Amygdala (tissue), 56 donors: ENCODE measurements at places on chromosomes 3 and 15.

DNA sequence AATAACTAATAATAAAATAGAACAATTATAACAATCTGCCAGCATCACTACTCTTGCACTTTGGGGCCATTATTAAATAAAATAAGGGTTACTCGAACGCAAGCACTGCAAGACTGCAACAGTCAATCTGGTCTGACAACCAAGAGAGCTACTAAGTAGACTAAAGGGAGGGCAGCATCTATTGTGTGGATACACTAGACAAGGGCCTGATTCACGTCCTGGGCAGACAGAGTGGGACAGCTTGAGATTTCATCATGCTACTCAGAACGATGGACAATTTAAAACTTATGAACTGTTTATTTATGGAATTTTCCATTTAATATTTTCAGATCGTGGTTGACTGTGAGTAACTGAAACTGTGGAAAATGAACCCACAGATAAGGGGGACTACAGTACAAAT, 39.5 kb downstream of the TNIK start:
- no peak for DNase-seq

- DNase-seq, result no peak
These were observed 226.7 kb upstream of the THBS1 start for GRCh38 chr15:39354189-39354588.

GRCh38 chr15:95624616-95625361, 705.7 kb upstream of the NR2F2 start:
- no peak for DNase-seq

- DNase-seq, result no peak
These were observed 339.0 kb upstream of the PROK2 start for GRCh38 chr3:72123908-72124441.

GRCh38 chr15:48273049-48273448, 58.2 kb upstream of the DUT start:
- no peak for DNase-seq

DNA sequence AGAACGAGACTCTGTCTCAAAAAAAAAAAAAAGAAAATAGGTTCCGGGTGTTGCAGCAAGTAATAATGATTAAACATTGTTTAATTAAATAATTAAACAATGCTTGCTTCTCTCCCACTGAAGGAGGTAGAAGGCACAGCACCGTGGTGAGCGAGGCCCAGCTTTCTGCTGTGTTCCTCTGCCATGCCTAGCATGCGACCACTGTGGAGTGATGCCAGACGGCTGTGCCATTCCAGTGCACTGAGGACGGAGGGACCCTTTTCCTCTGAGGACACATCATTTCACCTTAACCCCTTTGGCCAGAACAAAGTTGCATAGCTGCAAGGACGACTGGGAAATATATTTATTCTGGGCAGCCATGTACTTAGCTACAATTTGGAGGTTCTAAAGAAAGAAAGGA, 322.8 kb upstream of the TPRG1 start:
- DNase-seq, result peak; percentile 1
